ENCODE measurements at places on chromosomes 7 and 10. TPM values are rescaled to one million over a fixed set of nuclear protein-coding genes. Genes with fewer than 3 reads are reported as not detected.

The MUC12 gene
- 76.8 TPM for total RNA-seq

The DDC gene
- not detected for total RNA-seq

The ITPRIP gene
- total RNA-seq: 9.2 TPM

The SVIL gene
- 95.9 TPM for total RNA-seq

The LIPJ gene
- total RNA-seq: not detected

The TAS2R39 gene
- total RNA-seq: not detected

The ARMC3 gene
- total RNA-seq: not detected

The C10orf71 gene
- 0.18 TPM for total RNA-seq

The SPDYE1 gene
- not detected for total RNA-seq

The SAMD9 gene
- 9.3 TPM for total RNA-seq

The BEND7 gene
- 23.5 TPM for total RNA-seq

The LRRC61 gene
- total RNA-seq: 14.2 TPM

The NKX1-2 gene
- total RNA-seq: not detected

The MKRN1 gene
- 102 TPM for total RNA-seq

The PILRA gene
- total RNA-seq: 3.1 TPM

The CEP55 gene
- 0.58 TPM for total RNA-seq

The ARMS2 gene
- total RNA-seq: not detected

The STOX1 gene
- total RNA-seq: 3.0 TPM

The PNLIP gene
- not detected for total RNA-seq

The PIP gene
- not detected for total RNA-seq

The AKR1D1 gene
- not detected for total RNA-seq

The VWDE gene
- 1.5 TPM for total RNA-seq

The BICC1 gene
- 4.1 TPM for total RNA-seq

The JCAD gene
- 17.4 TPM for total RNA-seq

The LAMB4 gene
- 0.18 TPM for total RNA-seq

The MYL10 gene
- not detected for total RNA-seq

The ASB10 gene
- total RNA-seq: not detected

The CALML3 gene
- total RNA-seq: not detected

The WNT8B gene
- not detected for total RNA-seq

The PNLIPRP1 gene
- not detected for total RNA-seq

The GHRHR gene
- not detected for total RNA-seq

The SPDYE18 gene
- total RNA-seq: 0.55 TPM

The INSYN2A gene
- 2.6 TPM for total RNA-seq

The HABP2 gene
- total RNA-seq: 2.0 TPM

The NEUROG3 gene
- not detected for total RNA-seq

The TAF3 gene
- 6.4 TPM for total RNA-seq

The GPR15LG gene
- total RNA-seq: 7.5 TPM

The SUN3 gene
- total RNA-seq: not detected

The CYP2E1 gene
- 4.1 TPM for total RNA-seq

The GJD4 gene
- total RNA-seq: not detected
